Stimulated activated CD8-positive, alpha-beta memory T cell treated with anti-CD3 and anti-CD28 coated beads, Interleukin-15, amount 100 ng/mL, for 1 hour (primary cell): ENCODE measurements at places on chromosomes 2 and 18.

DNA sequence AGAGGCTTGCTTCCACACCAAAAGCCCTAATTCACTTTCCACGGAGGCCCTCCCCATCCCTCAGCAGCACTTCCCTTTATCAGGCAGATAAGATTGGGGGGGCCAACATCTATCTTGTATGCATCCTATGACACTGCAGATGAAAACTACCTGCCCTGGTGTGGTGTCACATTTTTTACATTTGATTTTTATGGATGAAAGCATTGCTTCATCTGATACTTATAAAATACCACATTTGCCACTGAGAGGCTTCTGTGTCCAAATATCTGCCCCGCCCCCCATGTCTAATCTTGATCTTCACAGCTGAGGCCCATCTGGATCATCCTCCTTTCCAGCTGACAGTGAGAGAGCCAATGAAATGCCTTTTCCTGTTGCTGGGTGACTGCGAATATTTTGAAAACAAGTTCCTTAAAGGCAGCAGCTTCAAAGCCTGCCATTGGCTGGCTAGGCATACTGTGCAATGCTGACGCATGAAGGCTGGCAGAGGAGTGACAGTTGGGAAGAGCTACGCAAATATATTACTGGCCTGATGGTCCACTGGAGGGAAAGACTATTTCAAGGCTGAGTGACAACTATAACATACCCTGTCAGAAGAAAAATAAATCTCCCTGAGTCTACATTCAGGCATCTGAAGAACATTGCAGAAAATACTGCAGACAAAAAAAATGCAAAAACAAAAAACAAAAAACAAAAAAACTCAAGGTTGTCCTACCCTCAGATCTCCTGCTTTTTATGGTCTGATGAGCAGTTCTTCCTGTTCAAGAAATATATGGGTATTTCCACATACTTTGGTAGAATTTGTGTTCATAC lies 318.7 kb downstream of the PDE11A start:
- no peak for DNase-seq

GRCh38 chr2:71556692-71557250 lies 103.4 kb downstream of the DYSF start:
- no peak for DNase-seq

- no peak for DNase-seq
Observed at GRCh38 chr2:80303909-80304837, at the start of gene LRRTM1. TSS of gene LRRTM1 (minus strand) at chr2:80304752. CDS start at chr2:80303819, 933 bp downstream.

- no peak for DNase-seq
Observed at GRCh38 chr2:122564843-122565242, 809.4 kb downstream of the TSN start.

- no peak for DNase-seq
Observed at GRCh38 chr2:100178085-100178788, 35.8 kb upstream of the AFF3 start.
